ENCODE measurements at places on chromosomes 7 and 10. TPM values are rescaled to one million over a fixed set of nuclear protein-coding genes. Genes with fewer than 3 reads are reported as not detected.

The EIF5AL1 gene
- 0.11 TPM for total RNA-seq

The STEAP4 gene
- 3.0 TPM for total RNA-seq

The EGFR gene
- 54.6 TPM for total RNA-seq

The IKZF1 gene
- 5.2 TPM for total RNA-seq

The GALNT17 gene
- total RNA-seq: 90.1 TPM

All from ovary (tissue), 10 donors.